Transverse colon (tissue), 4 donors: ENCODE measurements at places on chromosomes 11 and 22. TPM values are rescaled to one million over a fixed set of nuclear protein-coding genes. Genes with fewer than 3 reads are reported as not detected.

GRCh38 chr11:68941324-68942094, 37.8 kb downstream of the IGHMBP2 start:
- no peak for DNase-seq

DNA sequence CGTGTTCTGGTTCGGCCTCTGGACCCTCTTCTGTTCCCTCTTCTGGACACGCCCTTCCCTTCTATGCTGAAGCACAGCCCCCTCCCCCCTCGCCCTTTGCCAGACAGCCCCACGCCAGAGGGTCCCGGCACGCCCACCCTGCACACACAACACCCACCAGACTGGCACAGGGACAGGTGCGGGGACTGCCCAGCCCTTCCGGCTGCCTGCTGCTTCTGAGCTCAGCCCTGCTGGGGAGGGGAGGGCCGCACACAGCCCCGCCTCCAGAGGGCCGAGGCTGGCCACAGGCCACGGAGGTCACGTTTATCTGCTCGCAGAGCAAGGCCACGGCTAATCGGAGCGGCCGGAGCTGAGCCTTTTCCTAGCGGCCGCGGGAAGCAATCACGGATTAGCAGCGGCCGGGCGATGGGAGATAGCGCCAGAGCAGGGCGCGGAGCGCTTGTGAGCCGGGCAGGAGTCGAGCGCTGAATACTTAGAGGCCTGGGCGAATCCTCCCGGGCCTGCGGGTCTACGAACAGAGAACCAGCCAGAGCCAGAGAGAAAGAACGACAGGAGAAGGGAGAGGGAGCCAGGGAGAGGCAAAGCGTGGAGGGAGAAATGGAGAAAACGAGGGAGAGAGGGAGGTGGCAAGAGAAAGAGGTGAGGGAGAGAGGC, 21.5 kb downstream of the OTUB1 start:
- DNase-seq, result peak; percentile 65

Gene MS4A1
- total RNA-seq, result 49.4 TPM

Gene FJX1
- 2.6 TPM for total RNA-seq

Gene OR10D3
- not detected for total RNA-seq

Gene CASP1
- total RNA-seq, result 13.1 TPM
